NCI-H82 (cell line): ENCODE measurements at places on chromosomes 4 and X.

- no peak for DNase-seq
Measured at GRCh38 chr4:85165808-85166207, 199.3 kb upstream of the WDFY3 start.

DNA sequence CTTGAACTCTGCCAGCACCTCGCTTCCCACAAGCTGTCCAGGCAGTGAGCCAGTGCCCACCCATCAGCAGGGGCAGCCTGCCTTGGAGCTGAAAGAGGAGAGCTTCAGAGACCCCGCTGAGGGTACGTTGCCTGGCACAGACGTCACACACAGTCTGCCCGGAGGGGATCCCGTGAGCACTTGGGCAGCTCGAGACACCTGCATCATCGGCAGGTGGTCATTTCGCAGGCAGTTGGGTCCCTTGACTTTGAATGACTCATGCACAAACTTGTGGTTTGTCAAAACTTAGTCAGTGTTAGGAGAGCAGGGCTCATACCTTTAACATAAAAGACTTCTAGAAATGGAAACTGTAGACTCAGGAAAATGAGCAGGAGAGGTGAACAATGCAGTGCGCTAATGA, 9.9 kb downstream of the TACC3 start:
- no peak for DNase-seq

- no peak for DNase-seq
Measured at GRCh38 chr4:93502991-93503390, 325.6 kb upstream of the ATOH1 start.

- peak; percentile 63 for DNase-seq
Measured at GRCh38 chr4:133151691-133152329, 2.7 kb downstream of the PCDH10 start.

DNA sequence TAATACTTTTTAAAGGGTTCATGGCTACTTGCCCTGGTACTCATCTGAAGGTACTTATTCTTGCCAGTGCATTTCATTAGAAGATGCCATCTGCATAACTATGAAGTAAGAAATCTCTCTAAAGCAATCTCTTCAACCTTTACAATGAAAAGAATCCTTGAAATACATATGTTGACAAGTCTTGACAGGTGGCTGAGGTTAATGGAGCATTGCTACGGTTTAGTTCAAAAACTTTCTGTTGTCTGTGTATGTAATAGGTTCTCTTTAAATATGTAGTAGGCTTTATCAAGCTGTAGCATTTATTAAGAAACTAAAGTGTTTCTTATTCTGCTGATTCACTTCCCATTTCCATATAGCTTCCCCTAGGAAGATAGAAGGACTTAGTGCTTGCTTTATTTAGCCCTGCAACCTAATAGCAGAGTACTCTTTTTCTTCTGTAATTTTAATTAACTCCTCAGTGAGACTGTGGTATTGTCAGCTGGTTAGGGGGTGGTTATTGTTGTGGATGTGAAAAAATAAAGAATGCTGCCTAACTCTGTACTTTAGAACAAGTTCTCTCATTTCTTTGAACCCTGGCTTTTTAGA, 39.3 kb downstream of the SLAIN2 start:
- DNase-seq, result no peak

DNA sequence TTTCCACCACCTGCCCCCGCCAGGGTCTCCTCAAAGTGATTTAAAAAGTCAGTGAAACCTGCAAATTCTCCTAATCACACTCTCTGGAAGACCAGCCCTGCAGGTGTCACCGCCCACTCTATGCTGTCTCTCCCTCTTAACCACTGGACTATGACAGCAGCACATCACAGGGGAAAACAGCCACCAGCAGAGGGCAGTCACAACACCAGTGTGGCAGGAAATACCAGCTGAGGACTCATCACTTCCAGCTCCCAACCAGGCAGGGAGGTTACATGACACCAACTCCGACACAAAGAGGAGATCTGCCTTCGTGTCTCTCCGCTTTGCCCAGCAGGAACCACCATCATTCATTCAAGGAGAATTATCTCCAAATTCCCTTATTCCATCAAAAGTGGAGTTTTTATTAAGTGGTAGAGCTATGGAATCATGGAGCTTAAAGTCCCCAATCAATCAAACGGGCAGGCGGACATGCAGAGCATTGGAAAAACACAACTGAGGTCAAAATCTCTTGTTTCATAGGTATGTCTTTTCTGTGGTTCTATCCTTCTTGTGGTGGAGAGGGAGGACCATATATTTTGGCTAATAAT, 91.3 kb downstream of the NSUN7 start:
- DNase-seq, result peak; percentile 82

- DNase-seq, result no peak
Measured at GRCh38 chr4:133112641-133113040, 36.5 kb upstream of the PCDH10 start.
